Activated CD8-positive, alpha-beta memory T cell treated with anti-CD3 and anti-CD28 coated beads, Interleukin-2, amount 10 ng/mL, durations not matched to agents 7 days and 5 days (primary cell): ENCODE measurements at places on chromosomes 3 and 15. TPM values are rescaled to one million over a fixed set of nuclear protein-coding genes. Genes with fewer than 3 reads are reported as not detected.

TEX264 gene
- total RNA-seq, result 66.5 TPM

SPATA12 gene
- total RNA-seq, result not detected

APOD gene
- not detected for total RNA-seq

GOLGA6L7 gene
- not detected for total RNA-seq

CTXN2 gene
- not detected for total RNA-seq

MYRIP gene
- total RNA-seq, result not detected

DLL4 gene
- total RNA-seq, result 0.12 TPM

TM4SF18 gene
- not detected for total RNA-seq

ROBO2 gene
- not detected for total RNA-seq

FGD5 gene
- total RNA-seq, result not detected

SLC38A3 gene
- total RNA-seq, result not detected

DNA sequence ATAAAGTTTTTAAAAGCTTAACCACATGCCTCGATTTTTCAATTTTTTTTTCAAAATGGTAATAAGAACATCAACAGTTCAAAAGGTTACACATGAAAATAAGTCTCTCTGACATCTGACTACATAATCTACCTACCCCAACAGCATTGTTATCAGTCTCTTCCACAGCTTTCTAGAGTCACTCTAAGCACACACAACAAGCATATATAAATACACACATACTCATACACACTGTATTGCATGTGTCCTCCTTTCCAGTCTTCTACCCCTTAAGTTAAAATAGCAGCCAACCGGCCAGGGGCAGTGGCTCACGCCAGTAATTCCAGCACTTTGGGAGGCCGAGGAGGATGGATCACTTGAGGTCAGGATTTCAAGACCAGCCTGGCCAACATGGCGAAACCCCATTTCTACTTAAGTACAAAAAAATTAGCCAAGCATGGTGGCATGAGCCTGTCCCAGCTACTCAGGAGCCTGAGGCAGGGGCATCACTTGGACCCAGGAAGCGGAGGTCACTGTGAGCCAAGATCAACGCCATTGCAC is 12.2 kb downstream of the TBL1XR1 start:
- no peak for DNase-seq

- DNase-seq, result no peak
Observed at GRCh38 chr3:59163953-59164352, 114.1 kb upstream of the CFAP20DC start.

DNA sequence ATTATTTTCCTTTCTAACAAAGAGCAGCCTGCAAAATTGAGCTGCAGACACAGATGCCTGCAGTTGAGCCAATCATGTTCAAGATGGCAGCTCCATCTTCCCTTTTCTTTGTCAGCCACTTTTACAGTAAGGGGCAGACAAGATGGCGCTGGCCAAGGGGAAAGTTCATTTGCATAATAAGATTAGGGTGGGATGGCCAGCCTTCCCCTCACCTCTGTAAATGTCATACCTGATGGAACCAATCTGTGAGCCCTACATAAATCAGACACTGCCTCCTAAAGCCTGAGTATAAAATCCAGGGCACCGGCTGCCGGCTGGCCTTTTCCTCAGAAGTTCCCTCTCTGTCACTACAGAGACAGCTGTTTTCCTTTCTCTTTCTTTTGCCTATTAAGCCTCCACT is 15.8 kb downstream of the PATL2 start:
- DNase-seq, result no peak

- DNase-seq, result no peak
Observed at GRCh38 chr3:149388531-149389417, 11.3 kb upstream of the TM4SF1 start.

DNA sequence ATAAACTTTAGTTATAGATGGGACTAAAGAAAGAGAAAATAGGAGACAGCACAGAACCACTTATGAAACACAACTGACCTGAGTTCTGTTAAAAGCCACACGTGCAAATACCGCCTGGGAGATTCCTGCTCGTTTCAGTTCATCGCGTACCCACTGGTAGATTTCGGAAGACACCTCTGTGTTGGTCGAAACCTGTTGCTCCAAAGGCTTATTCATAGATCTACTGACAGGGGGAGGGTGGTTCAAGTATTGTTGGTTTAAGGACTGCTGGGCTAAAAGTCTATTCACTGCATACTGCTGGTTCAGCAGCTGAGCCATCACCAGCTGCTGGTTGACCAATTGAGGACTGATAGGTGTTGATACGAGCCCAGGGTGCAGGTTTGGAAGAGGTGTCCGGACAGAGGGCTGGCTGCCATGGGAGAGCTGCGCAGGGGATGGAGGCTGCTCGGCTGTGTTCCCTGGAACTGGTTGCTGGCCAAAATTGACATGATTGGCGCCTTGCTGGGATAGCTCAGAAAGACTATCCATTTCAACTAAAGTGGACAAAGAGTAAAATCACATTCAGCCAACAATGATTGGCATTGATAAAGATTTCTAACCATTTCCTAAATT is 30.6 kb downstream of the SATB1 start:
- no peak for DNase-seq

DNA sequence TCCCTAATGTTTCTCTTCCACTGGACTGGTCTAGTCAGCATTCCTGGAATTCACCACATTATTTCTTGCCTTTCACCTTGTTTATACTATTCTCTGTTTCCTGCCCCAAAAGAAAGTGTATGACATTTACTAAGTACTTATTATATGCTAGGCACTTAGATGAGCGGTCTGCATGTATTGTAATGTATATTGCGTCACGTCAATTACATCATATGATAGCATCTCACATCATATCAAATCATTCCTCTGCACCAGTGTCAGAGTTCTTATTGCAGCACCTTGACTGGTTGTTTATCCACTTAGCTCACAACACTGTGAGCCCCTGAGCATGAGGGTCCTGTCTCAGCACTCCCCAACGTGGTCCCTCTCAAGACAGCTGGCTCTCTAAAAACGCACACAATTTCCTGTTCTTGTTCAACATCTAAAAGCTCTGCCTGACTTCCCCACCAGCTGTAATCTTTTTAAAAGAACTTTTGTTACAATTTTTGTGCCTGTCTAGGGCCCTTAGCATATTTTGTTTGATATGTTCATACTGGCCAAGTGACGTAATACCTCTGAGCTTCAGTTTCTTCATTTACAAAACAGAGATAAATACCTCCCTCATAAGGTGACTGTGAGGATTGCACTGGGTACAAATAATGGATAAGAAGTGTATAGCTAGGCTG is 58.8 kb downstream of the ARHGAP31 start:
- no peak for DNase-seq

DNA sequence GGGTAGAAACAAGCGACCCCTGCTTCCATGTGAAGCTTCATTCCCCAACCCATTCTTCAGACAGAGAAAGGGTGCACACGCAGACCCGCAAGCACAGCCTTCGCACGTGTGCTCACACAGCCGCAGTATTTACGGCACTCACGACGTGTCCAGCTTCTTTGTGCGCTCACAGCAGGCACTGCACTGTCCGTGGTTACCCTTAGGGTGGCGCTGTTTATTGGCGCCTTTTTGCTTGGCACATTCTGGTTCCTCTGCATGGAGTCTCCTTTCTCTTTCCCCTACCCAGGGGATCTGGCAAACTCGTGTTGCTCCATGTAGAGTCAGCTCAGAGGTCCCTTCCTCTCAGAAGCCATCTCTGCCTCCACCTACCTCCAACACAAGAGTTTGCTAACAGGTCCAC is 115.1 kb downstream of the SLCO3A1 start:
- no peak for DNase-seq

- no peak for DNase-seq
Observed at GRCh38 chr3:877001-877400, 215.8 kb upstream of the CNTN6 start.

- DNase-seq, result no peak
Observed at GRCh38 chr3:172197344-172197743, 158.0 kb downstream of the FNDC3B start.

- DNase-seq, result no peak
Observed at GRCh38 chr15:35932531-35932930, 386.6 kb upstream of the DPH6 start.

DNA sequence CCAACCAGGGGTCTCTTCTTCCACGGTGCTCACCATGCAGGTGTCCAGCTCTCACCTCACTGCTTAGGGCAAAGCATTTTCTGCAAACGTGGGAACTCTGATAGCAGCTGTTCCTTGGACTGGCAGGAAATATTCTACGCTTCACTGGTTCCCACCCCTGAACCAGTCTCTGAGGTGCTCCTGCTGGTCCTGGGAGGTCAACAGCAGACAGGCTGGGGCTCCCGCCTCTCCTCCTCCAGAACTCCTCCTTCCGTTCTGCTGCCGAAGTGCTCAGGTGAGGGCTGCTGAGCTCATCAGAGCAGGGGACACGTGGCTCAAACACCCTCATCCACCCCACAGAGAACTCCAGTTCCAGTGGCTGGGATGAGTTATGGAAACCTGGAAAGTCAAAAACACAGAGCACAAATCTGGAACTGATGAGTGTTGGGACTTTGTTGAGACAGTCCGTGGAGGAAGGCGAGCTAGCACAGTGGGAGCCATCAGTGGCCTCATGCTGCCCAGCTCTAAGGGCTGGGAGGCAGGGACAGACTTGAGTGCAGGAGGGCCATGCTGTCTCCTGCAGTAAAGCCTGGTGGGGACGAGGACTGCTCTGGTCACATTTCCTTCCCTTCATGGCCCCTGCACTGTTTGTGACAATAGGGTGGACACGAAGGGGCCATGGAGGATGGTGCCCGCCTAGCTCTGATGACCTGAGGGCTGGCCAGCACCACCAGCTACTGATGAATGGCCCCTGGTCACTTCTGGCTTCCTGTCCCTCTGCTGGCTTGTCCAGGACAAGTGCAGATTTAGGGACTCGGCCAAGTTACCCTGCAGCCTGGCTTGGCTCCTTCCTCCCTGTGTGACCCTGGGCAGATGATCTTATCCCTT is 137.8 kb downstream of the KLF13 start:
- DNase-seq, result no peak

DNA sequence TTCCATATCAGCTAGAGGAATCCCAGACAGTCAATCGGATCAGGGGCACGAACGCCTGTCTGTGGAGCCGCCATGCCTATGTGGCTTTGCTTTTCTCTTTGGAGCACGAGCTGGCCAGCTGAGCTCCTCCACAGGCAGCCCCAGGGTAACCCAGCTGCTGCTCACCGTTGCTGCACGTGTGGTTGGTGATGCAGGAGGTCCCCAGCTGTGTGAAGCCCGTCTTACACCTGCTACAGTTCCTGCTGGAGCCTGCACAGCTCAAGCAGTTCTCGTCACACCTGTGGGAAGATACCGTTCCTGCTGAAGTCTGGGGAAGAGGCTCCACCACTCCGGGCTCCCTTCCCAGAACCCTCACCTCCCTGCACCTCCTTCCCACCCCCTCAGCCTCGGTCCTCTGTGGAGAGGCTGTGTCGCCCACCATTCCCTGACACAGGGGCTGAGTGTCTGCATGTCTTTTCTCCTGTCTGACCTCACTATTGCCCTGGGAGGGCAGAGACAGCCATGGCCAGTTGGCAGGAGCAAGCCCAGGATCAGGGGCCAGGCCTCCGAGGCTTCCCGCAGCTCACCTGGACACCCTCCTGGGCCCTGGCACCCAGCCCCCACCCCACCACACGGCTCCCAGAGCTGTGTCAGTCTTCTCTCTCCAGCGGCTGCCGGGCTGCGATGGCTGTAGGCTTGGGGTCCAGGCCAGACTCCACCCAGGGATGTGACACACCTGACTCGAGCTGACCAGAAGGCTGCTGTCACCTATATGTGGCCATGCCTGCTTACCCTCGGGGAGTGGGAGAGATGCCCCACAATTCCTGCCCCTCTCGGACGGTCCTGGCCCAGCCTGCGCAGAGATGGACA is 12.2 kb upstream of the SNRPA1 start:
- no peak for DNase-seq

DNA sequence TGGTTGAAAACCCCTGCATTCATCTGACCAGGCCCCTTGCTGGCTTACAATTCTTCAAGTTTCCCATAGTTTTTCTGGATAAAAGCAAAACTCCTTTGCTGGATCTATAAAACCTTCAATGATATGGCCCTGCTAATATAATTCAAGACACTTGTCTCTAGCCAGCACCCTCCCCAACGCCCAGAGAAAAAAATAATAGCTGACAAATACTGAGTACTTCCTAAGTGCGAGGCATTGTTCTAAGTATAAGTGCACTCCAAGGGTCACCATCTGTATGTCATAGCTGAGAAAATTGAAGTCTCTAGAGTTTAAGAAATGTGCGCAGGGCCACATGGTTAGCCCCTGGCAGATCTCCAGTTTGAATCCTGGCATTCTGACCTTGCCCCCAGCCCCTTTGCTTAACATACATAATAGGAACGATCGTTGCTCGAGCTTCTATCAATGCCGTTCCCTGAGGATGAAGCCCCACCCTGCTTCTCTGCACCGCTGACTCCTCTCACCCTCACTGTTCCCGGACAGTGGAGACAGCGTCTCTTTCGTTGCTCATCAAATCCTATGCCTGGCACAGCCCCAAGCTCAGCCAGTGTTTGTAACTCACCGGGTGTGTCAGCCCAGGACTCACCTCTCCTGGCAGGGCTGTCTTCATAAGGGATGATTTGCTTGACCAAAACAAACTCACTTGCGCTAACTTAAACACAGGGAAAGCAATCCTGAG is 377.1 kb upstream of the PROK2 start:
- DNase-seq, result no peak

GRCh38 chr3:56222866-56223265 is 245.4 kb downstream of the ERC2 start:
- no peak for DNase-seq

DNA sequence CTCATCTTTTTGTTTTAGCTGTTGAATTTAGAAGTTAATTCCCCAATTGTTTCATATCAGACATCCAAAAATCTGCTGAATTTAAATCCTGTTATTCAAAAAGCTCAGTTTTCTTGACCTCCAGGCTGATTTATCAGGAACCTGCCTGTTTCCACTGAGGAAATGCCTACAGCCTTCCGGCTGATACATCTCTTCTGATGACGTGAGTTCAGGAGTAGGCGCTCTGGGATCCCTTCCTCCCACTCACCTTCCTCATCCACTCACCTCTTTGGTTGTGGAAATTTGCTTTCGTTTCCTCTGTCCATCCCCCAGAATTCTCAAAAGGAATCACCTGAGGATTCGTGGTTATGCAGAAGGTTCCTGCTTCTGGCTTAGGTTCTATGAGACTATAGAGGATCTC is 55.4 kb upstream of the ALDH1A3 start:
- DNase-seq, result no peak

DNA sequence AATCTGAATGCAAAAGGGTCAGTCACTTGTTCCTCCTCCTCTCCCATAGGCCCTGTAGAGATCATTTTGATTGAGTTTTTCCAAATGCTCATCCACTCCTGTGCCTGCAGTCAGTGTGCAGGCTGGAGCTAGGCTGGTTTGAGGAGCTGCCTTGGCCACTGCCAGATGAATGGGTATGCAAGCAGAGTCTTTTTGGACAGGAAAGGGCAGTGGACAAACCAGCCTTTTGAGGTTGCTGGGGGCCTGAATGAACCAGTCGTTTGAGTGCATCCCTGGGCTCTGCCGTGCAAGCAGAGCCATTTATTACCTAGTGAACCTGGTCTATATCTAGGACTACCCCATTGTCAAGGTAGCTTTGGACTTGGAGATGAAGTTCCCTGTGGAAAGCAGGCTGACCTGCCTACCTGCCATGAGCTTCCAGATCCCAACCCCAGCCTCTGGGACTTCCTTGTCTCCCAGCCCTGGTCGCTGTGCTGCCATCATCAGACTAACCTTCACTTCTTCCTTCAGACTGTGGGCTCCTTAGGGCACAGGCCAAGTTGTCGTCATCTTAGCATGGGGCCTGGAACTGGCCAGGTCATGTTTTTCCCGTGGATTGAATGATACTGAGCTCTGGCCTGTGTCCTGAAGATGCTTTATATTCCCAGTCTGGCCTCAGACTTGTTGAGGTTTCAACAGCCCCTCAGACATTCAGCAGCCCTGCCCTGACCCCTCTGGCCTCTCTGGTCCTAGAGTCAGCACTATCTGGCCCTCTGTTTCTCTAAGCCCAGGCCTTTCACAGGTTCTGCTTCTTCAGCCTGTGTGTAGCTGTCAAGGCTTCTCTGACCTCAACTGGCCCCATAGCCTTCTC is 55.5 kb upstream of the PRR23C start:
- no peak for DNase-seq
